Effector memory CD4-positive, alpha-beta T cell (primary cell): ENCODE measurements at places on chromosomes 13 and 19.

DNA sequence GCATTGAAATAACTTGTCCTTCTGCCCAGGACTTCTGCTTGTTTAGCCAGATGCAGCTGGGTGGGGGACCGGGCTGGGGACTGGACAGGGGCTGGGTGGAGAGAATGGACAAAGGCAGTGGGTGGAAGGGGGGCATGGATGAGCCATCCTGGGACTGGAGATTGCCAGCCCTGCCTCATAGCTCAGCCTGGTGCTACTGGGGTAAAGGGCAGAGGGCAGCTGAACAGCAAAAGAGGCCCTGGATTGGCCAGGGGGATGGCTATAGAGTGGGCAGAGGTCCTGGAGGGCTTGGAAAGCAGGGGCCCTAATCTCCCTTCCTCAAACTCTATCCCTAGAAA lies 17.7 kb upstream of the PLAUR start:
- no peak for DNase-seq

DNA sequence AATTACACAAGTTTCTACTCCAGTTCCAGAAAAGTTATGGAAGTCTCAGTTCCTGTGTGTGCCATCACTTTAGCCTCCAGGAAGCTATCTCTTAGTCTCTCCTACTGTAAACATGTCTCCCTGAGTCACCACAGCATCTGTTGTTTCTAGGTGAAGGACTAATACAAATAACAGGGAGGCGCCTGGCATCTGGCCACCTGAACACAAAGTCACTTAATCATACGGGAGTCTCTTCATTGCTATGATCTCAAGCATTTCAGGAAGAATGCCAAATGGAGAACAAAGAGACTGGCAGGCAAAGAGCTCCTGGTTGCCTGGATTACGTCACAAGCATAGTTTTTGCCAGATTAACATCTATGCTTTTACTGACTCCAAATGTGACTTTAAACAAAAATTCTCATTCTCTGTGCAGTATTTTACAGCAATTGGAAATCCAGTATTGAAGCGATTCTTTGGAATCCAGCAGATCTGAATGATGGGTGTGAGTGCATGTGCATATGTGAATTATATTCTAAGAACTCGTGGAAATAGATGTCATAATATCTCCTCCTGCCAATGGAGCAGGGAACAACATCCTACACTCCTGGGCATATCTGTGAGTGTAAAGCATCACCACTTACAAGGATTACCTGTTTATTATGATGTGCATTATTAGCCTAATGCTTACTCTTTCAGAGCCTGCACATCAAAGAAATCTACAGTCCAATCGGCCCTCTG lies 572.8 kb downstream of the PCDH9 start:
- DNase-seq: no peak

- DNase-seq: no peak
These were observed 827.4 kb downstream of the GPC5 start for GRCh38 chr13:92225861-92226260.

DNA sequence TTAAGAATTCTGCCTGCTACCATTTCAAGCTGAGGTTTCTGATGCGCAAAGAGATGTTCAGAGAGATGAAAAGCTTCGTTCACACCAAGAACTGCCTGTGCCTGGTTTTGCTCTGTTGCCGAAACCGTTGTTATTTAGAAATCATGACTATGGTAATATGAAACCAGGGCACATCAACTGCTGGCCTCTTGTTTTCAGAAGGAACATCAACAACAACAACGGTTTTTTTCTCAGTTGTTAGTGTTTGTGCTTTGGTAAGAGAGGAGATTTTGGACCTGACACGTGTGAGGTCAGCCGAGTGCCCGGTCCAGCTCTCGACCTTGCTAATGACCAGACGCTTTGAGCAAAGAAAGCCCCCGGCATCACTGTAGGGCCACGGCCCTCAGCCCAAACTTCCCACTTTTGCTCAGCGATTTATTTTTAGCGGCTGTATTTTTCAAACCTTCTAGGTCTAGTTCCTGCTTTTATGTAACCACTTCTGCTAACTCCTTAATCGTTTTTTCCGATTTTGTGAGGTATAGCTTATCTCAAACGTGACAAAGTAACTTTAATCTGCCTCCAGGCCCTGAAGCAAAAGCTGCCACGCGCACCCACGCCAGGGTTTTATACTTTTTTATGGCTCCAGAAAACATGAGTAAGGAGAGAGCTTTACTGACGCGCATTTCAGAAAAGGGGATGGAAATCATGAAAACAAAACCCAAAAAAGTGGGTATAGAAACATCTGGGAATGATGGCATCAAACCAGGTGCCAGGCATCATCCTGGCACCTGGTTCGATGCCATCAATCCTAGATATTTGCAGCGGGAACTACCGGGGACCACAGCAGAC lies 42.0 kb downstream of the KLF2 start:
- peak; percentile 24 for DNase-seq

DNA sequence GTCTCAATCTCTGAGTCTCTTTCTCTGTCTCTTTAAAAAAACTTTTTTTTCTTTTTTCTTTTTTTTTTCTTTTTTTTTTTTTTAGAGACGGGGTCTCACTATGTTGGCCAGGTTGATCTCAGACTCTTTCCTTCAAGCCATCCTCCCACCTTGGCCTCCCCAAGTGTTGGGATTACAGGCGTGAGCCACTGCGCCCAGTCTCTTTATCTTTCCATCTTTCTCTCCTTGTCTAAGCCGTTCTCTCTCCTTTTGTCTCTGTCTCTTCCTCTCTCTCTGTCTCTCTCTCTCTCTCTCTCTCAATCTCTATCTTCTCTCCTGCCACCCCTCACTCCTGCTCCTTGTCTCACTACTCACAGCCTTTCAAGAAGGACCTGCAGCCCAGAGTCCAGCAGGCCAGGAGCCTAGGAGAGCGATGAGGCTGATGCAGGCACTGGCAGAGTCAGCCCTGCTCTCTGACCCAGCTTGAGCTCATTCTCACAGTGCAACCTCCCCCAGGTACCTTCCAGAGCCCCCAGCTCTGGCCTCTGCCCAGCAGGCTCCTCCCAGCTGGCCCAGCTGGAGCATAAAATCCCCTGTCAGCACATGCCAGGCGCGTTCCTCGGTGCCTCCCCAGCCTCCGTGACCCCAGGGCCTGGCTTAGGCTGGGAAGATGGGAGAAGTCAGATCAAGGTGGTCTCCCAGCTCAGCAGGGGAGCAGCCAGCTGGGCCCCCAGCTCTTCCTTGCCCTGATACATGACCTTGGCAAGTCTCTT lies at the start of gene NPHS1:
Gene NPHS1, minus strand, starts transcription at position 476 of the 752 bp plus-strand sequence. CDS start 667 bp downstream, outside the sequence.
- DNase-seq: no peak

DNA sequence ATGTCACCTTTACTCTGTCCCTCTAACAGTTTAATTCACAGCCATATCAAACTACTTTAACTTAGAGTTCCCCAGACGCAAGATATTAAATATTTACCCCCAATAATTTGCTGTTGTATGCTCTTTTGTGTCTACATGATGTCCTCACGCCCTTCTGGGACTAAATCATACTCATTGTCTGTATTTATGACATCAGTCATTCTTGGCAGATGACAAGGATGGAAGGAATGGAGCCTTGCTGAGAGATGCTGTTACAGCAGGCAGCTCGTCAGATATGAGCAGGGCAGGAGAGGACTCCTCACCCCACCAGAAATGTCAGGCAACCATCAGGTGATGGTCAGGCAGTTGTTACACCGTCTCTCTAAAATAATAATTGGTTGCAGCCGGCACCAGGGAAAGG lies 41.8 kb downstream of the CARD8 start:
- DNase-seq: no peak
